ENCODE measurements at places on chromosomes 13 and 19.

DNA sequence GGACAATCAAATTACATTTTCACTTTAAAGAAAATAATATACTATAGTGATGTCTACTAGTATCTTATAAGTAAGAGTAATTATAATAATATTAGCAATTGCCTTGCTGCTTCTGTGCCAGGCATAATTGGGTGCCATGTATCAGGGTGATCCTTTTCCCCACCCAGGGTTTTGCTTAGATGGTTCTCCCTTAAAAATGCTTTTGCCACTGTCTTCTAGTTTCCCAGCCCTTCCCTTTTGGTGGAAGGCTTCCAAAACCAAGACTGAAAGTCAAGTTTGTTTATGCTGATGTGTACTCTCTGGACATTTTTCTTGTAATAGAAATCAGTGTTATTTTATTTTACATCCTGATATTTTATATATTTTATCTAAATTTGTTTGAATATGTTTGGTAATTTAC is 77.8 kb downstream of the ITGBL1 start:
- no peak for DNase-seq

- DNase-seq = no peak
Observed at GRCh38 chr19:55208880-55209692, at the start of gene PTPRH. PTPRH (minus strand) TSS chr19:55209501; CDS start chr19:55209433, 68 bp downstream.

- DNase-seq = no peak
Observed at GRCh38 chr19:33299051-33299688, 3.2 kb downstream of the CEBPA start.

GRCh38 chr19:57171551-57172081 is 4.3 kb upstream of the DUXA start:
- DNase-seq = no peak

- no peak for DNase-seq
Observed at GRCh38 chr13:30360586-30360985, 53.2 kb upstream of the KATNAL1 start.

DNA sequence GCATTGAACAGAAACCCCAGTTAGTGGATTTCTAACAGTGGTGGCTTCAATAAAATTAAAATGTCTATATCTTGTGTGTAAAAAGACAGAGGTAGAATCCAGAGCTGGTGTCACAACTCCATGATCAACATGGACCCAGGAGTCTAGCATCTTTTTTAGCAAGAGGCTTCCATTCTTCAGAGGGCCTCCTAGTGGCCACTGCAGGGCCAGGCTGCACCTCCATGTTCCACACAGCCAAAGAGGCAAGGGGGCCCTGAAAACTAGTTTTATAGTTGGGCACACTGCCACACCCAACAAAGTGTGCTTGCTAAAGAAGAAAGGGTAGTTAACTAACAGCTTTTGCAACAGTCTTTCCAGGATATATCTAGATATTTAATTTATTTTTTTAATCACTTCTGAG is 12.9 kb downstream of the N4BP2L1 start:
- no peak for DNase-seq

DNA sequence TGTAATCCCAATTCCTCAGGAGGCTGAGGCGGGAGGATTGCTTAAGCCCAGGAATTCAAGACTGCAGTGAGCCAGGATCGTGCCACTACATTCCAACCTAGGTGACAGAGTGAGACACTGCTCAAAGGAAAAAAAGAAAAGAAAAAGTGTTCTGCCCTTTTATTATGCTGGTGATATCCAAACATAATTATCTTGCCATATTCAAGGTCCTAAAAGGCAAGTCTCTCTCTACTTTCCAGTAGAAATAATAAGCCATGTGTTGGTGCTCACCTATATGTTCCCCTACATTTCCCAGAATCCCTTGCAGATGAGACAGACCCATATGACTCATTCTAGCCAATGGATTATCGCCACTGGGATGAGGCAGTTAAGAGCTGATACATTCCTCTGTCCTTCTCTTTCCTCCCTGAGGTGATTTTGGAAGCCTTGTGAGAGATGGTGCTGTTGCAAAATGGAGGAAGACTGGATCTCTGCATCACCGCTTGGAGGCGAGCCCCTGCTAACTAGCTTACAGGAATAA is 58.3 kb upstream of the MRI1 start:
- no peak for DNase-seq

GRCh38 chr13:71417205-71417604 is 449.8 kb downstream of the DACH1 start:
- DNase-seq = no peak

- no peak for DNase-seq
Observed at GRCh38 chr19:36688058-36688457, 646 bp downstream of the ZNF567 start.

GRCh38 chr13:72383646-72384045 is 343.8 kb downstream of the MZT1 start:
- no peak for DNase-seq

DNA sequence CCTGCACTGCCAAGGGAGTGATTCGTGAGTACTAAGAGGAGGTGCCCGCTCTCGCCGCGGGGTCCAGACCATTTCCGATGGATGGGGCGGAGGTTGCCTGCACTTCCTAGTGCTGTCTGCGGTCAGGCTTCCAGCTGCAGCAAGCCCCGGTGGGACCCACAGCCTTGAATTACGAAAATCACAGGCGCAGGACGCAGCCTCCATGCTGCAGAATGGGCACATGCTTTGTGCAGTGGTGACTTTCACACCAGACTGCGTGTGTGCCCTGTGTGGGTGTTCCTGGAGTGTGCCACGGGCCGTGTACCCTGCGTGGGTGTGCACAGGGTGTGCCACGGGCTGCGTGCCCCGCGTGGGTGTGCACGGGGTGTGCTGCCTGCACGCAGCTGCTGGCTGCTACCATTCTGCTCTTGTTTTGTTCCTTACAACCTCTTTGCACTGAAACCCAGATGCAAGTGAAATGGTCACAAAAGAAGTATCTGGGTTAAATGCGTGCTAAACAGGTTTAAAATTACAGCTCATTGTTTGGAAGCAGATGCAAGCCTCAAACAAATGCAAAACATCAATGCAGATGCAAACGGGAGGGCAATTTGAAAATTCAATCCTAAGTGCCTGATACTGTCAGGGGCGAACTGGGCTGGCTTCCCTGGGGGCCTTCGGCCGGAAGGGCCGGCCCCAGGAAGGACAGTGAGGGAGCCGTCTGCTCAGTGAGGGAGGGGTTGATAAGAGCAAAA is 221.2 kb upstream of the SOX1 start:
- no peak for DNase-seq

GRCh38 chr13:113996912-113997745 is 23.3 kb upstream of the C13orf46 start:
- DNase-seq = no peak

GRCh38 chr19:1884719-1885334 is 469 bp downstream of the ABHD17A start:
- DNase-seq = no peak

DNA sequence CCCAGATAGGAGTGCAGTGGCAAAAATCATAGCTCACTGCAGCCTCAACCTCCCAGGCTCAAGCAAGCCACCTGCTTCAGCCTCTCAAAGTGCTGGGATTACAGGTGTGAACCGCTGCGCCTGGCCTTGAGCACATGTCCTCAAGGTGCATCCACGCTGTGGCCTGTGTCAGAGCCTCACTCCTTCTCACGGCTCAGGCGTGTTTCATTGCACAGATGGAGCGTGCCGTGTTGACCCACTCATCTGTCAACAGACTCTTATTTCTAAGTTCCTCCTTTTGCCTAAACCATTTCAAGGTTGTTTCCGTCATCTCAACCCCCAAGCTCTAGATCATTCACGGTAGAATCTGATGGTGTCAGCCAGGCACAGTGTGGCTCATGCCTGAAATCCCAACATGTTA is 28.2 kb downstream of the ATP8B3 start:
- DNase-seq = no peak

GRCh38 chr13:34038541-34039068 is 220.7 kb downstream of the RFC3 start:
- no peak for DNase-seq

GRCh38 chr13:93116809-93117208 is 109.8 kb upstream of the GPC6 start:
- DNase-seq = no peak

DNA sequence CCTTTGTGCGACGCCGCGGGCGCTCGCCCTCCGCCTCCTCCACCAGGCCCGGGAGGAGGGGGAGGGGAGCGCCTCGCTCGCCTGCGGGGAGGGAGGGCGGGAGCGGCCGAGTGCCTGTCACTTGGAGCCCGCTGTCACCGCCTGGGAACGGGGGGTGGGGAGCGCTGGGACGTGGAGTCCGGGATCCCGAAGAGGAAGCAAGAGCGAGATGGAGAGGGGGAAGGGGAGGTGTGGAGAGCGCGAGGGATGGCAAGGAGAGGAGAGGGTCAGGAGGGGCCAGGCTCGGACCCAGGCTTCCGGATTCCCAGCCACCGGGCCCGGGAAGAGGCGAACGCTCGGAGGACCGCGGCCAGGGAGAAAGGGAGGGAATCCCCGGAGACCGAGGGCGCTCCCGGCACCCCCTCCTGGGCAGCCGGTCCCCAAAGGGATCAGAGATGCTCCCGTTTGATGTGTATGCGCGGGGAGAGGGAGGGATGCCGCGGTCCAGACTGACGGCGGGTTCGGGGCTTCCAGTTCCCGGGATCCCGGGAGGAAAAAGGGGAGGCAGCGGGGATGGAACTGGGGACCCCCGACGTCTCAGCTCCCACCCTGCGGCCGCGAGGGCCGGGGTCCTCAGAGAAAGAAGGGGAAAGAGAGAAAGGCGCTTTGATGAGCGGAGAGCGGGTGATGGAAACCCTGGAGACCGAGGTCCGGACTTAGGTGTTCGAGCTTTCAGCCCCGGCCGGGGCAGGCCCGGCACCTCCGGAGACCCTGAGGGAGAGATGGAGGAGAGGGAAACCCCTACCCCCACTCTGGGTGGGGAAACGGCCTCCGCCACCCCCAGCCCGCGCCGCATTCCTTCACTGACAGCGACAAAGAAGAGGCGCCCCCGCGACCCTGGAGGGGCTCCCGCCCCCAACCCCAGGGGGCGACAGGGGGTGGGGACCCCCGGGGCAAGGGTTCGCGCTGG is 4.7 kb upstream of the DPF1 start:
- no peak for DNase-seq

DNA sequence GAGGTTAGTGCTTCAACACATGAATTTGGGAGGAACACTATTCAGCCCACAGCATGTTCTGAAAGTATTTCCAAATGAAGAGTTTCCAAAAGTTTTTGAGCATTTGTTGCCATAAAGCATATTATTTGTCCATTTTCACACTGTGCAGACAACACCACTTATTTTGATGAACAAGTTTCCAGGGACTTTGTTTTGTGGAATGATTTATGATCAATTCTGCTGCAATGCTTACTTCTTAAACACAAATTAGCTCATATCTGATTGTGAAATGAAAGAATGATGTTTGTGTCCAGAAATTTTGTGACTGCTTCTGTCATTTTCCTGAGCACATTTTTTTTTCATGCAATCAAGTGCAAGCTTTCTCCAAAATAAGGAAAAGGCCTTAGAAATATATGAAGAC is 205.3 kb downstream of the RAP2A start:
- DNase-seq = no peak

DNA sequence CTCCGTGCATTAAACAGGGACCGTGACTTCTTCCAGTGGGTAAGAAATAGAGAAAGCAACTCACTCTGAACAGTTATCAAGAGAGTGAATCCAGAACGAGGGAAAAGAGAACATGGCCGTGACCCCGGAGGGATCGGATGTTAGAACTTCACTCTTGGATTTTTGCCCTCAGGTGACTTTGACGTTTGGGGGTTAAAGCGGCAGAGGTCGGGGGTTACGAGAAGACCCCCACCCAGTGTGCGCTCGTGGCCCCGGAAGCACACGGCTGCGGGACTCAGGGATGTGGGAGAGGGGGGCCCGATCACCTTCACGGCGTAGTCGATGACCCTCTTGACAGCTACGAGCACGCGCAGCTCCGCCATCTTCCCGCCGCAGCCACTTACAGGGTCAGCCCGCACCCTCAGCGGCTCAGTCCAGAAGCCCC is at the start of gene ETFB:
ETFB (minus strand) TSS at position 424 of the 424 bp plus-strand sequence; CDS start at position 362, 62 bp downstream.
- no peak for DNase-seq

- peak; percentile 28 for DNase-seq
Observed at GRCh38 chr19:14248578-14249011, 42.6 kb upstream of the ADGRL1 start.

GRCh38 chr13:113239357-113239756 is 29.9 kb downstream of the CUL4A start:
- no peak for DNase-seq

DNA sequence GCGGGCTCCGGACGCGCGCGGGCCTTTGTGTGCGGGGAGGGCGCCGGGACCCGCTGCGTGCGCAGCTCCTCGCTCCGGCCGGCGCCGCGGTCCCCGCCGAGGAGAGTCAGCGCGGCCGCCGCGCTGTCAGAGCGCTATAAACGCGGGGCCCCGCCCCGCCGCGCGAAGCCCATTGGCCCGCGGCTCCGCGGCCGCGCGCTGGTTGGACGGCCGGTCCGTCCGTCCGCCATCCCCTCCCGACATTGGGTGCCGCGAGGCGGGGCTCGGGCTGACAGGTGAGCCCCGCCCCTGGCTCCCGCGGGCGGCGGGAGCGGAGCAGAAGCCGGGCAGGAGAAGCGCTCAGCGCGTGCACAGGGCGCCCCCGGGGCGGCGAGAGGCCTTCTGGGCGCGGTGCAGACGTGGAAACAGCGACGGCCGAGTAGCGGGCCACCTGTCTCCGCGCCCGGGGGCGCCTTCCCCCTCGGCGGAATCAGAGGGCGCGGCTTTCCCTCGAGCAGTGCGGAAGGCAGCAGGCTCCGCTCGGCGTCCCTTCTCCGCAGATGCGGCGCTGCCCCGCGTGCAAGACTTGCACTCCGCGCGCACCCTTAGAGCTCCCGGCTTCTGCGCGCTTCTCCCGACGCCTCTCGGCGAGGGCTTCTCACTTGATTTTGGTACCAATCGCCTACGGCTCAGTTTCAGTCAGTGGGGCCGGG is at the start of gene EFNB2:
EFNB2 (minus strand) TSS at position 111 of the 692 bp plus-strand sequence. CDS start 698 bp downstream, outside the sequence.
- DNase-seq = peak; percentile 63

- DNase-seq = peak; percentile 21
Observed at GRCh38 chr19:49151267-49152118, 3.7 kb downstream of the HRC start.

DNA sequence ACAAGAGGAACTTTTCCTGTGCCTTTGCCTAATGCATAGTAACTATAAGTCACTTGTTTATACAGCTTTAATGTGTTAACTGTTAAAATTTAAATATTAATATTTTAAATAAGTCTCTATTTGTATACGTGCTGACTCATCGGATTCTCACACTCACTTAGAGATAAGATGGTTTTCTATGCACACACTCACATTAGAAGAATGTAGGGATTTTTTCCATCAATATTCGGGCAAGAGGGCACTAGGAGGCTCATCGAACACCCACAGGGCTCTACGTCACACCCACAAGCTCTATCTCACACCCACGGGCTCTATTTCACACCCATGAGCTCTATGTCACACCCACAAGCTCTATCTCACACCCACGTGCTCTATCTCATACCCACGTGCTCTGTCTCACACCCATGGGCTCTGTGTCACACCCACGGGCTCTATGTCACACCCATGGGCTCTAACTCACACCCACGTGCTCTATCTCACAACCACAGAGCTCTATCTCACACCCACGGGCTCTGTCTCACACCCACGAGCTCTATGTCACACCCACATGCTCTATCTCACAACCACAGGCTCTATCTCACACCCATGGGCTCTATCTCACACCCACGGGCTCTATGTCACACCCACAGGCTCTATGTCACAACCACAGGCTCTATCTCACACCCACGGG is 73.4 kb downstream of the COL4A2 start:
- no peak for DNase-seq

GRCh38 chr13:92626274-92626673 is 600.3 kb upstream of the GPC6 start:
- no peak for DNase-seq

- no peak for DNase-seq
Observed at GRCh38 chr19:49196527-49197240, 39.1 kb downstream of the TRPM4 start.

Data from stimulated activated CD4-positive, alpha-beta T cell treated with anti-CD3 and anti-CD28 coated beads, Interleukin-1b, Interleukin-23, amount 100 ng/mL, for 1 hour (primary cell).